ENCODE measurements at places on chromosomes 1 and 21.

- no peak for DNase-seq
Observed at GRCh38 chr21:37128076-37128475, 55.0 kb downstream of the TTC3 start.

DNA sequence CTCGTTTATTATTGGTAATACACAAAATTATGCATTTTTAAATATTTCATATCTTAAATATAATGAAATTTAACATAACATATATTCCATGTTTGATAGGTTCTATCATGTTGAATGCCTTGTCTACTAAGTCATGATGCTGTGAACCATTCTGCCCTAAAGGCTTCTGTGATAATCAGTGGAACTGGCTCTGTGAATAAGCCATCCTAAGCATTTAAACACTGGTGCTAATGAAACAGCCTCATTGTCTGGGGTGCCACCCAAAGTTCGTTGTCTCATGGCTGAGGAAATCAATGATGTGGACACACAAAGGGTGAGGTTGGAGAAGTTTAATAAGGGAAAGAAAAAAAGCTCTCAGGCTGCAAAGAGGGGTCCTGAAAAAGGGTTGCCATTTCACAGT, 264.7 kb upstream of the ZRANB2 start:
- DNase-seq: no peak

DNA sequence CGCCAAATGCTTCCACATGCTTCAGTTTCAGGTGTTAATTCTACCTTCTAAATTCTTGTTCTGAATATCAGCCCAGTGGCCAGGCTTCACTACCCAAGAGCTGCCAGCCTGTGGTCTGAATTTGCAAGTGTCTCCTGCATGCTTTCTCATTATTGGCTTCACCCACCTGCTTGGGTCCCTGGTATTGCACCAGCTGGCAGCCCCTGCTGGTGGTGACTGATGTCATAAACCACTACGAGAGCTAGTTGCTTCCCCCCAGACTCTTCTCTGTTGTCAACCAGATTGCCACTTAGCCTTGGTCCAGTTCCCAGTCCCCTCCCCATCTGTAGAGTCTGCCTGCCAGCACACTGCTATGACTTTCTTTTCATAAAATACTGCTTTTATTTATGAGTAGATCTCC, 197.7 kb upstream of the DUSP10 start:
- no peak for DNase-seq

- no peak for DNase-seq
Observed at GRCh38 chr1:53730224-53730865, 8.6 kb downstream of the GLIS1 start.

DNA sequence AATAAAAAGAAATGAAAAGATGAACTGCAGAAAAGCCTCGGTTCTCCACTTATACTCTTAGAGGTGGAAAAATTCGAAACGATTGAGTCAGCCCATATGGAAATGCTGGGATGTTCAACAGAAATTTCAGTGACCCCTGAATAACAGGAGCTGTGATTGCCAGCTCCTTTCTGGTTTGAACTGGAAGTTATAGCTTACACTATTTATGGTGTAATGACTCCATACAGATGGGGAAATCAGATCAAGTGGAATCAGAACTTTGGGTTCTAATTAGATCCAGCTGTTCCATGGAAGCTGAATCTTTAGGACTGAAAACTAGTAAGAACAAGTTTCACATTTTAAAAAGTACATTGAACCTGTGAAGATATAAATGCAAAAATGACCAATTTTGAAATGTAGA, 569.3 kb upstream of the ZRANB2 start:
- no peak for DNase-seq

- no peak for DNase-seq
Observed at GRCh38 chr1:50458507-50458906, 35.3 kb upstream of the DMRTA2 start.

DNA sequence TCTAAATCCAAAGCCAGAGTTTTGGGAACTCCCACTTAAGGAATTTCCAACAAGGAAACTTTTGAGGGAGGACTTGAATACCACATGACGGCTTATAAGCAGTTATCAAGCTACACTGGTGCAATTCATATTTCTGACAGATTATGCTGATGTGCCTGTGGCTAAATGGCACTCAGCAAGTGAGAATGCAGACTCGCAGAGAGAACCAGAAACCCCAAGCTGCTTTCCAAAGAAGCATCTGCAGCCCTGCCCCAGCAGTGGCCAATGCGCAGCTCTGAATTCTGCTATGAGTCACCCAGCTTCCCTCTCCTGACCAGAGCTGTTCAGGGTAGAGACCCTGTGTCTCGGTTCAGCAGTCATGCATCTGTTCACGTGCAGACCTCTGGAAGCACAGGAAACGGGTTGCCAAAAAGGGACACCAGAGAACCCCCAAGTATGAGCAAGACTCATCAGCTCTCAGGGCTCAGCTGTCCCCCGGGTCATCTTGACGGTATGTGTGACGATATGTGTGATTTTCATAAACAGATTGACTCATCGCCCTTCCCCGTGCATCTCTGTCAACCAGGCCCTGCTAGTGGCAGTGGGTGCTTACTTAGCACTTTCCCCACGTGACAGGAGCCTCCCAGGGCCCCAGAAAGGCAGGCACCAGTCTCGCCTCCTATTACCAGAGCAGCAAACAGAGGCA, 76.3 kb downstream of the ITPKB start:
- DNase-seq: no peak

- no peak for DNase-seq
Observed at GRCh38 chr1:161298116-161298515, 11.7 kb downstream of the MPZ start.

Measured in NCI-H774 (cell line).